Vagina (tissue), 2 donors: ENCODE measurements at places on chromosomes 2 and 18.

- no peak for DNase-seq
Measured at GRCh38 chr2:86441392-86441881, 266 bp downstream of the KDM3A start.

DNA sequence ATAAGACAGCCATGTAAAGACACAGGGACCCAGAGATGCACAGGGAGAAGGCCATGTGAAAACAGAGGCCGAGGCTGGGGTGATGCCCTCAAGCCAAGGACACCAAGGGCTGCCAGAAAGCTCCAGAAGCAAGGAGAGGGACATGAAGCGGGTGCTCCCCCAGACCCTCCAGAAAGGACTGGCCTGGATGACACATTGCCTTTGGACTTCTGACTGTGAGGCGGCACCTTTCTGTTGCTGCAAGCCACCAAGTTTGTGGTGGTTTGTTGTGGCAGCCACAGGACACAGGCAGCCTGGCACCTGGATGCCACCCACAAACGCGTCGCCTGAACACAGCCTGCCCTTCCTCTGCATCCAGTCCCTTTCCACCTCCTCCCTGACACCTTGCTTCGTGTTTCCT, 67.1 kb downstream of the RHOB start:
- no peak for DNase-seq

GRCh38 chr2:188466761-188467160, 175.1 kb downstream of the GULP1 start:
- no peak for DNase-seq

DNA sequence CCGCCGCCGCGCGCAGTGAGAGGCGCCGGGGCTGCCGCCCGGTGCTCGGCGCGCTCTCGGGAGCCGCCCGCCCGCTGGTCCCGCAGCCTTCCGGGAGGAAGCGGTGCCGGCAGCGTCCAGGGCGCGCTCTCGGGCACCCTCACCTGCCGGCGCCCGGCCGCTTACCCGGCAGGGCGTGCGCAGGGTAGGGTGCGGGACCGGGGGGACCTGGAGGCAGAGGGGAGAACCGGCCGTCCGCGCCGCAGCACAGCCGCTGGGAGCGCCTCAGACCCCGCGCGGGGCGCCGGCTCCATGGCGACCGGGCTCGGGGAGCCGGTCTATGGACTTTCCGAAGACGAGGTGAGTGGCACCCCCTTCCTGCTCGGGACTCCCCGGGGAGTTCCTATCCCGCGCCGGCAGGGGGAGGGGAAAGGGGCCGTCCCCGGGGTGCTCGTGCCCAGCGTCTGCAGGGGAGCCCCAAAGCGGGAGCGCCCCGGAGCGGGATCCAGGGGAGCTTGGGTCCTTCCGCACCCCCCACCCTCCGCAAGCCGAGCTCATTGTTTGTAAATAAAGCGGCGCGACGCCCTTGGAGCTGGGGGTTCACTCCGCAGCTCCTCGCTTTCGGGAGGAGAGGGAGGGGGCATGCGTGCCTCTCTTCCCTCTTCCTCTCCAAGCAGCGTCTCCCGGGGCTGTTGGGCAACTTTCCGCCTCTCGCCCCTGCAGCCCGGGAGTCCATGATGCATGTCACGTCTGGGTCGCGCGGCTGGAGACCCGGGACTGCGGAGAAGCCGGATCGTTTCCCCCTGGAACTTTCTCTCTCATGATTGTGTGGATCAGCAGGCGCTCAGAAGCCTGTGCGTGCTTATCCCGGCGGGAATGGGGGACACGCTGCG, 580 bp downstream of the NEDD4L start:
- no peak for DNase-seq

GRCh38 chr2:178531168-178531567, 50.9 kb downstream of the PLEKHA3 start:
- no peak for DNase-seq

- DNase-seq = no peak
Measured at GRCh38 chr18:64322189-64322588, 173.3 kb upstream of the LINC00305 start.

DNA sequence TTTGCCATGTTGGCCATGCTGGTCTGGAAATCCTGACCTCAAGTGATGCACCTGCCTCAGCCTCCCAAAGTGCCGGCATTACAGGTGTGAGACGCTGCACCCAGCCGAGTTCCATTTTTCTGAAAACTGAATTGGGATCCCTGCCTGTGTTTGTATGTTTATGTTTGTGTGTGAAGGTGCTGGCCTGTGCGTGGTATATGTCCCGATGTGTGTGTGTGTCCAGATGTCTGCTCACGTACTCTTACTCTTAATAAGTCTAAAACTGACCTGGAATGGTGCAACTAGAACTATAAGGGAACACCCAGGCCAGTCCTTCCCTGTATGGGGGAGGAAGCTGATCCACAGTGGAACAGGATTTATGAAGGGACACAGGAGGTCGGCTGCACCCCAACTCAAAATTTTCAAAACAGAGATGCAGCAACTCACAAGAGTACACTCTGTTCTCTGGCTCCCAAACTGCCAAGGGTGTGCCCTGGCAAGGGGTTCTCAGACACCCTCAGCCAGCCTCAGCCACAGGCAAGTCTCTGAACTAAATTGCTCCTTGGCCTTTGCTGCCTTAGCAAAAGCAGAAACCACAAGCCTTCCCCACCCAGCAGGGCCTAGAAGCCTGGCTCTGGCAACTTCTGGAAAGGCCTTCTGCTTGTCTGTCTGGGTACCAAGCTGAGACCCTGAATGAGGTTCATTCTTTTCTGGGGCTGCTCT, 36.5 kb downstream of the RHOB start:
- peak; percentile 98 for DNase-seq

GRCh38 chr2:60317844-60318243, 235.6 kb downstream of the BCL11A start:
- DNase-seq = no peak
